ENCODE measurements at places on chromosomes 13 and 19.

DNA sequence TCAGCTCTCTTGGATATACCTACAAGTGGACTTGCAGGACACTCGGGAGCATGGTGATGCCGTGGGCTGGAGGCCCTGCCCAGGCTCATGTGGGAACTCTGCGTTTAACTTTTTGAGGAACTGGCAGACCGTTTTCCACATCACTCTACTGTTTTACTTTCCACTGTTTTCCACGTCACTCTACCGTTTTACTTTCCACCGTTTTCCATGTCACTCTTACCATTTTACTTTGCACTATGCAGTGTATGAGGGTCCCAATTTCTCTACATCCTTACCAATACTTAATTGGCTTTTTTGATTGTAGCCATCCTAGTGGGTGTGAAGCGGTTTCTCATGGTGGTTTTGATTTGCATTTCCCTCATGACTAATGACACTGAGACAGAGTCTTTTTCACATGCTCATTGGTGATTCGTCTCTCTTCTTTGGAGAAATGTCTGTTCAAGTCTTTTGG lies 40.5 kb downstream of the GATAD2A start:
- no peak for DNase-seq

DNA sequence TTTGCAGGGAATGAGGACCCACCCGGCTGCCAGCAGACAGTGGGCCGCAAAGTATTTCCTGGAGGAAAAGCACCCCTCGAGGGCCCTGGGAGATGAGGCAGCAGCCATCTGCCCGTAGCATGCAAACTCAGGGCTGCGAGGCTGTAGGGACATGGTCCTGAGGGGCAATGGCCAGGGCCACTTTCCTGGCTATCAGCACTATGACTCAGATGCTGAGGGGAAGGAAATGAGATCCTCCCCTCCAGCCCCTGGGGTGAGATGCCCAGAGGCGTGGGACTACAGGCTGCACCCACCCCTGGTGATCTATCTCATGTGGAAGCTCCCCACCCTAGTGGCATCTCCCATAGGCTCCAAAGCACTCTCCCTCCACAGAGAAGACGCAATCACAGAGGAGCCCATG lies 80.1 kb downstream of the SLC7A1 start:
- DNase-seq, result no peak

DNA sequence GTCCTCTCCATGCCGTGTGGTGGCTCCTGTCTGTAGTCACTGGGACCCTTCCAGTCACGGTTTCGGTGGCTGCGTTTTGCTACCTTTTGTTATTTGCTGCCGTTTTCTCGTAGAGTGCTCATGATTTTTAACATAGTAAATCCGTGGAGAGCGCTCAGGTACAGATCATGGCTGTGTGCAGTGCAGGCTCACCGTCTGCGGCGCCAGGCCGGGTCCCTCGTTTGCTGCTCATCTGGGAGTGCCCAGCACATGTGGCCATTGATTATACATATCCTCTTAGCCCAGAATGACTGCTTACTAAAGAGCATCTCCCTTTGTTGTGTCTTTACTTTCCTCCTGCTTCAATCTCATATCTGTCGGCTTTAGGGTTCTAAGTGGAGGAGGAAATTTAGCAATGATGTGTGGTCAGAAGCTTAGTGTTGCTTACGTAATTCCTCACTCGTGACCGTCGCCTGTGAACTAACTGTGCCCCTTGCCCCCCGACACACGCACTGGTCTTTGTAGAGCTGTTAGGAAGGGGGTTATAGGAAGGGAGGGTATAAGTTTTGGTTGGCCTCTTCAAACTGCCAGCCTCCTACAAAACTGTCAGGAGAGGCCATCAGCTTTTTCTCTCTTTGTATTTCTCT lies 31.8 kb downstream of the TFDP1 start:
- DNase-seq, result no peak

DNA sequence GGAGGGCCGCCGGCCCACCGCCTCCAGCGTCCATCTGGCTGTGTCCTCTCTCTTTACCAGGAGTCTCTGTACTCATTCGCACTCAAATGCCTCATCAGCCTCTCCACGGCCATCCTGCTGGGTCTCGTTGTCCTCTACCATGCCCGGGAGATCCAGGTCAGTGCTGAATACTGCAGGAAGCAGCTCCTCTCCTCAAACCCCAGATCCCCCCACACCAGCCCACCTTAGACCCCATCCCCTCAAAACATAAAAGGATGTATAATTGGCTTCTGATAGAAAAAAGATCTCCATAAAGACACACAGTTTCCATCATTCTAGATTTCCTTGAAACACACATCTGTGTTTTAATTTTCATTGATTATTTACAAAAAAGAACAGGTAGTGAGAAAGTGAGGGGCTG lies 8.1 kb downstream of the KCNN1 start:
- no peak for DNase-seq

DNA sequence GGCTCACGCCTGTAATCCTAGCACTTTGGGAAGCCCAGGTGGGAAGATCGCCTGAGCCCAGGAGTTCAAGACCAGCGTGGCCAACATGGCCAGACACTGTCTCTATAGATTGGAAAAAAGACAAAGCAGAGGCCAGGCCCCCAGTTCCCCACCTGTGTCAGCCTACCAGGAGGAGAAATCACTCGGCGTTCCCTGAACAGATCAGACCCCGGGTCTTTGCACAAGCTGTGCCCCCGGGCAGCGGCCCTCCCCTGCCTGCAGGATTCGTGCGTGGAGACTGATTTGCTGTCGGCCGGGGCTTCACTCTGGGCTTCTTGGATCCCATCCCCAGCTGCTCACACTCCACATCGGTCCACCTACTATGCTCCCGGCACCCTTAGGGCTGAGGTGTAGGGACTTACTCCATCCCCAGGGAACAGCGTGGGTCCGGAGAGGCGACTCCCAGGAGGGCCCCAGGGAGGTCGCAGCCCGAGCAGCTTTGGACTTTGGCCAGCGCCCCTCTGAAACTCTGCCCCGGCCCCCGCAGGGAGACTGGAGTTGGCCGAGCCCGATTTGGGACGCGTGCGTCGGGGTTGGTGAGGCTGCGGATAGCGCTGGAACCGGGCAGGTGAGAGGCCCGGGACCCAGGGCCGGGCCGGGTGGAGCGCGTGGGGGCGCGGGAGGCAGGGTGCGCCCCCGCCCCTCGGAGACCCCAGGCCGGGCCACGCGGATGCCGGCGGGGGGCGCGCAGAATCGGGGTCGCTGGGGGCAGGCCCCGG lies 515 bp upstream of the EFNA2 start:
- DNase-seq, result no peak

DNA sequence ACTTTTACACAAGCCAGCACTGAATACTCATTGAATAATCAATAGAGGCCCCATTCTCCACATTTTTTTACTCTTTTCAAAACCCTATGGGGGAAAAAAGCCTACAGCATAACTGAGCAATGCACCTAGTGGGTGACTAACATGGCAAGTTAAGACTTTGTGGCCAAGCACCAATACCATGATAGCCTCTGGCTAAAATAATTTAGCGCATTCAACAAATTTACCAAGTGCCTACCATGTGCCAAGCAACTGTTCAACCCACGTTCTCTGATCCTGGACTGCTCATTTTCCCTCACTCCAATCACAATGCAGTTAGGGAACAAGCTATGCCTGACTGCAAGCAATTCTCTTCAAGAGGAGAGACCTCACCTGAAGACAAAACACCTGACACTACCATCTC lies 3.0 kb downstream of the ANKRD10 start:
- DNase-seq, result no peak

GRCh38 chr13:111790621-111791020 lies 276.3 kb upstream of the SOX1 start:
- no peak for DNase-seq

GRCh38 chr19:40777645-40777936 lies 456 bp upstream of the RAB4B start:
- no peak for DNase-seq

DNA sequence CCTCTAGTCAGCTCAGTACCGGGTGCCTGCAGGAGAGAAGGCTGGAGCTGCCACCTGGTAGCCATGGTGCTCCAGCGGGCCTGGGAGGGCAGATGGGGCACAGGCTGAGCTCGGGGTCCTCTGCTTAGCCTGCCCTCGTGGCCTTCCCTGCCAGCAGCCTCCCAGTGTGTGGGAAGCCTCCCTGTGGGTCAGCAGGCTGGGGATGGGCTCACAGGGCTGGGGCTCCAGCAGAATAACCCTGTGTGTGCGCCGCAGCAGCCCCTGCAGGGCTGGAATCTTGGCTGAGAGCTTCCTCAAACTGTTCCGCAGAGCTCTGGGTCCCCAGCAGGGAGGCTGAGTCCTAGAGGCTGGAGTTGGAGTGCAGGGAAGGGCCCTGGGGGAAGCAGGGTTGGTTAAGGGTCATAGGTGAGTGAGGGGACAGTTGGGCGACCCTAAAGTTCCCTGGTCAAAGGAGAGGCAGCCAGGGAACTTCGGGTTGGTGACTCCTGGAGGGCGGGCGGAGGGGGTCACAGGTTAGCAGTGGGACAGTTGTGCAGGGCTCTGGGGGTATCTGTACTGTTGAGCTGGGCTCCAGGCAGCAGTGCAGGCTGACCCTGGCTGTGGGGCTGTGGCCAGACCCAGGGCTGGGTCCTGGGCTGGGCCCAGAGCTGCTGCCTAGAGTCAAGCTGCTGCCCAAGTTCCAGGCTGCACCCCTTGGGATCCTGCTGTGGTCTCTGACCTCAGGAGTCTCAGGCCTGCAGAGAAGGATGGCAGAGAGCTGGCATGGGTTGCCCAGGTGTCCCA lies 14.0 kb downstream of the ARHGAP33 start:
- no peak for DNase-seq

DNA sequence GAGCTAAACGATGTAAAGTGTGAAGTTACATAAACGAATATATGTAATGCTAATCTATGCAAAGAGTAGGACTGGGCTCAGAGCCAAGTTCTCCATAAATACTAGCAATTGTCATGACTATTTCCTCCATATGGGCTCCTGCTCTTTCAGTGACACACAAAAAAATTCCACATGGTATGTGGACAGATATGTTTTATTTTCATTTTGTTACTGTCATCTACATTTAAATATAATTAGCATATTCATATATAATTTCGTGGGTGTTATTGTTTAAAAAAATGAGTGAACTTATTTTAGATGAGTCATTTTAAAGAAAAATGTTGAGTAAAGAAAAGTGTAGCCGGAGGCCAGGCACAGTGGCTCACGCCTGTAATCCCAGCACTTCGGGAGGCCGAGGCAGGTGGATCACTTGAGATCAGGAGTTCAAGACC lies 5.0 kb upstream of the IGSF23 start:
- DNase-seq, result no peak

GRCh38 chr19:21677696-21678418 lies 89.5 kb downstream of the ZNF100 start:
- no peak for DNase-seq

- DNase-seq, result no peak
Observed at GRCh38 chr19:11105014-11105636, 15.9 kb downstream of the LDLR start.

DNA sequence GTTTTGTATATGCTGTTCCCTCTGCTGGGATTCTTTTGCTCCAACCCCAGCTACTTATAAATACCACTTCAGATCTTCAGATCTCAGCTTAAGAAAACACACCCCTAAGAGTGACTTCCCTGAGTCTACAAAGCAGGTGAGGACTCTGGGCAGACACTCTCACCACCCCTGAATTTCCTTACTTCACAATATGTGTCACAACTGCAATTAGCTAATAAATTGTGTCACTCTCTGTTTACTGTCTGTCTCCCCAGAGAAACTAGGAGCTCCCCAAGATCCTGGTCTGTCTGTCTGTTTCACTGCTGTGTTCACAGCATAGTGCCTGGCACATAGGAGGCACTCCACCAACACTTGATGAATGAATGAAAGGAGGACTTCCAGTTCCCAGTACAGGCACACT lies 14.4 kb downstream of the CEBPA start:
- DNase-seq, result no peak

GRCh38 chr19:51887522-51888498 lies at the start of gene ZNF577:
Gene ZNF577 (minus strand): TSS chr19:51887951. CDS start chr19:51880382, 7,569 bp downstream.
- DNase-seq, result peak; percentile 91

DNA sequence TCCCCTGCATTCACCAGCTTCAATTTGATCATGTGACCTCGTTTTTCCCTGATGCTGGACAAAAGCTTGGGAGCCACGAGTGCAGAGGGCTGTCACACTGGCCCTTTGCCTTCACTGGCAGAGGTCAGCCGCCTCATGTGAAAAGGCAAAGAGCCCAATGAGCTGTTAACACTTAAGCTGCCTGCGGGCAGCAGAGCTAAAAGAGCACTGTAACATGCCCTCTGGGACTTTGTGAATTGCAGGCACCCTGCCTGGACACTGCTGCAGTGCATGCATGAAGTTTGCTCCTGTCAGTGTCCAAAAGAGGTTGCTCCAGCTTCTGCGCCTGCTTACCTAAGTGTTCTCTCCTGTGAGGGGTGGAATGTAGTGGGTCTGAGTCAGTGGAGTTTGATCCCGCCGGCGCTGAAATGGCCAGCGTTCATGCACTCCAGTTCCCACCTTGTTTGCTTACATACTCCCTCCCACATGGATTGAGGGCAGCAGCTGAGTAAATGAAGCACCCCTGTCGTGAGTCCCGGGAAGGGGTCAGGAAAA lies 193.7 kb downstream of the RFC3 start:
- no peak for DNase-seq

GRCh38 chr19:52140032-52140710 lies 433 bp upstream of the ZNF616 start:
- DNase-seq, result no peak

DNA sequence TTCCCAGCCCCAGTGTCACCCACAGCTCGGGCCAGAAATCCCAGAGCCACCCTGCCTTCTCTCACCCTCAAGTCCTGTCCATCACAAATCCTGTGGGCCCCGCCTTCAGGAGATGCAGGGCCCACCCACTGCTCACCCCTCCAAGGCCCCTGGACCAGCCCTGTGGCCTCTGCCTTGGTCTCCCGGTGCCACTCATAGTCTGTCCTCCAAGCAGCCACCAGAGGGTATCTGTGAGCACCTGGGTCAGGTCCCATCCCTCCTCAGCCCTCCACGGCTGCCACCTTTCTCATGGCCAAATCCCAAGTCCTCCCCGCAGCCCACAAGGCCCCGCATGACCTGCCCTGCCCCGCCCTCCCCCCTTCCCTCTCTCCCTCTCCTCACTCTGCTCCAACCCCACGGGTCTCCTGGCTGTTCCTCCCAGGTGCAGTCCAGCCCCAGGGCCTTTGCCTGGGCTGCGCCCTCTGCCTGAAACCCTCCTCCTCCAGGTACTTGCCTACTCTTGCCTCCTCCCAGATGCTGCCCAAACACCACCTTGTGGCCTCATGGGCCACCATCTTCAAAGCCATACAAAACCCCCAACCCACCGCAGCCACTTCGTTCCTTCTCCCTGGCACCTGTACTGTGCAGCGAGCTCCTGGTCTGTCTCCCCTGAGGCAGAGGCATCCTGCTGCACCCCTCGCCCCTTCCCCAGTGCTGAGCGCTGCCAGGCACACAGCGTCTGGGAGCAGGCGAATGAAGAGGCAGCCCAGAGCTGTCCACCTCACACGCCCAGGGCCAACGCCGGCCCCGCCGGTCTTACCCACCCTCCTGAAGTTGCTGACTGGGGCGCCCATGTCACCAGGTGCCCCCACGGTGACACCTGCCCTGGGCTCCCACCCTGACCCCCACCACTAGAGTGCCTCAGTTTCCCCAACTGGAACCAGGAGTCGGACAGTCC lies 13.2 kb upstream of the UQCR11 start:
- no peak for DNase-seq

DNA sequence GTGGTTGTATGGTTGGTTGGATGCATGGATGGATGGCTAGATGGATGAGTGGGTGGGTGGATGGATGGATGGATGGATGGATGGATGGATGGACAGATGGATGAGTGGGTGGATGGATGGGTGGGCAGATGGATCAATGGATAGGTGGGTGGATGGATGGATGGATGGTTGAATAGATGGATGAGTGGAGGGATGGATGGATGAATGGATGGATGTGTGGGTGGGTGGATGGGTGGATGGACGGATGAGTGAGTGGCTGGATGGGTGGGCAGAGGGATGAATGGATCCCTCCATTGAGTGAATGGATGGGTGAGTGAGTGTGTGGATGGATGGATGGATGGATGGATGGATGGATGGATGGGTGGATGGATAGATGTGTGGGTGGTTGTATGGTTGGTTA lies 9.0 kb upstream of the NMRK2 start:
- DNase-seq, result no peak

Data from caudate nucleus (tissue), 63 donors.